ENCODE measurements at places on chromosomes 4 and X. TPM values are rescaled to one million over a fixed set of nuclear protein-coding genes. Genes with fewer than 3 reads are reported as not detected.

Gene MEPE
- total RNA-seq: not detected

Gene MXD4
- 3.6 TPM for total RNA-seq

Gene NPY1R
- not detected for total RNA-seq

Gene RADX
- total RNA-seq: 12.7 TPM

Gene STPG2
- not detected for total RNA-seq

Gene HSFX4
- not detected for total RNA-seq

Gene CXCL11
- not detected for total RNA-seq

Gene FDCSP
- total RNA-seq: not detected

Gene TRIM2
- 2.9 TPM for total RNA-seq

Gene AFM
- total RNA-seq: not detected

Gene ARSH
- total RNA-seq: not detected

Gene GYPE
- 0.44 TPM for total RNA-seq

Gene SFRP2
- total RNA-seq: not detected

Gene XK
- not detected for total RNA-seq

Gene HPGD
- 3.0 TPM for total RNA-seq

Gene HSD17B13
- total RNA-seq: not detected

Gene RHOXF2B
- not detected for total RNA-seq

Gene NOX1
- not detected for total RNA-seq

Gene OPRPN
- total RNA-seq: not detected

Gene TREX2
- 1.1 TPM for total RNA-seq

Gene SSX4B
- not detected for total RNA-seq

Gene CT45A7
- total RNA-seq: not detected

Gene FAM241A
- 3.5 TPM for total RNA-seq

Gene PRDX4
- 56.0 TPM for total RNA-seq

Gene CFAP99
- not detected for total RNA-seq

Gene CTAG2
- total RNA-seq: not detected

Gene OTUD5
- total RNA-seq: 83.4 TPM

Gene TBC1D8B
- total RNA-seq: 1.4 TPM

Gene TSPAN6
- 0.19 TPM for total RNA-seq

Gene FGF16
- not detected for total RNA-seq

Gene RHOH
- 98.6 TPM for total RNA-seq

Gene MAP3K15
- total RNA-seq: 0.31 TPM

Gene MAOB
- total RNA-seq: 0.27 TPM

Gene CETN2
- 12.3 TPM for total RNA-seq
